ENCODE measurements at places on chromosomes 4 and X. TPM values are rescaled to one million over a fixed set of nuclear protein-coding genes. Genes with fewer than 3 reads are reported as not detected.

GRCh38 chr4:150219841-150220240, 141.6 kb downstream of the DCLK2 start:
- no peak for DNase-seq

DNA sequence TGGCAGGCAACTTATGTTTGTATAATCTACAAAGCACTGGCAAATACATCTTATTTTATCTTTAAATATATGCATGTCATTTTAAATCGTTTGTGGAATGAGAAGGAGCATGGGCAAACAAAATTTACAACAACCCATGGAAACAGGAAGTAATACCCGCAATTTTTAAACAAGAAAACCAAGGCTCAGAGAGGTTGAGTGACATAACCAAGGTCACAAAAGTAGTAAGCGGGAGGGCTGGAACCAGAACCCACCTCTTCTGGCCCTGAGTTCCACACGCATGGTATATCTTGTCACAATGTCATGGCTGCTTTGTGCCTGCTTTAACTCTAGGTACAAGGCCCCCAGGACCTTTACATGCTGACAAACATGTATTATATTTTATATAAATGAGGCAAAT, 52.9 kb downstream of the SLC7A11 start:
- DNase-seq = no peak

The RP2 gene
- 8.5 TPM for polyA plus RNA-seq

The ZNF732 gene
- polyA plus RNA-seq = 0.09 TPM

GRCh38 chr4:164765833-164766232, 11.9 kb downstream of the SMIM31 start:
- no peak for DNase-seq

The NR3C2 gene
- polyA plus RNA-seq = 1.8 TPM

GRCh38 chr4:148477276-148477675, 35.1 kb upstream of the NR3C2 start:
- no peak for DNase-seq

The ZMAT1 gene
- 50.0 TPM for polyA plus RNA-seq

- DNase-seq = no peak
Observed at GRCh38 chrX:130772776-130773143, 130.2 kb downstream of the ENOX2 start.

DNA sequence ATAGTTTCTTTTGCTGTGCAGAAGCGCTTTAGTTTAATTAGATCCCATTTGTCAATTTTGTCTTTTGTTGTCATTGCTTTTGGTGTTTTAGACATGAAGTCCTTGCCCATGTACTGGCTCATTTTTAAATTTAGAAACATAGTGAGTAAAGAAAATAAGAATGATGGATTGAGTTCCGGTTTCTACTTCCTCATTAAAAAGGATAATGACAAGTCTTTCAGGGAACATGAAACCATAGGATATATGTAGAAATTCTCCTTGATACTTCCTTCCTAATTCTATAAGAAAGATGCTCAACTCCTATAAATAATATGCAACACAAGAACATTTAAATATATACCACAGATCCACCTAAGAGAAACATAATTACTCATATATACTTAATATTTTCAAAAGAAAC, 240.9 kb downstream of the BANK1 start:
- DNase-seq = no peak

GRCh38 chr4:183205193-183205592, 106.1 kb downstream of the WWC2 start:
- no peak for DNase-seq

GRCh38 chr4:170306208-170306607, 216.5 kb upstream of the AADAT start:
- no peak for DNase-seq

- DNase-seq = no peak
Observed at GRCh38 chr4:127181001-127181400, 451.8 kb upstream of the INTU start.

- no peak for DNase-seq
Observed at GRCh38 chr4:72665171-72665968, 96.3 kb upstream of the ADAMTS3 start.

DNA sequence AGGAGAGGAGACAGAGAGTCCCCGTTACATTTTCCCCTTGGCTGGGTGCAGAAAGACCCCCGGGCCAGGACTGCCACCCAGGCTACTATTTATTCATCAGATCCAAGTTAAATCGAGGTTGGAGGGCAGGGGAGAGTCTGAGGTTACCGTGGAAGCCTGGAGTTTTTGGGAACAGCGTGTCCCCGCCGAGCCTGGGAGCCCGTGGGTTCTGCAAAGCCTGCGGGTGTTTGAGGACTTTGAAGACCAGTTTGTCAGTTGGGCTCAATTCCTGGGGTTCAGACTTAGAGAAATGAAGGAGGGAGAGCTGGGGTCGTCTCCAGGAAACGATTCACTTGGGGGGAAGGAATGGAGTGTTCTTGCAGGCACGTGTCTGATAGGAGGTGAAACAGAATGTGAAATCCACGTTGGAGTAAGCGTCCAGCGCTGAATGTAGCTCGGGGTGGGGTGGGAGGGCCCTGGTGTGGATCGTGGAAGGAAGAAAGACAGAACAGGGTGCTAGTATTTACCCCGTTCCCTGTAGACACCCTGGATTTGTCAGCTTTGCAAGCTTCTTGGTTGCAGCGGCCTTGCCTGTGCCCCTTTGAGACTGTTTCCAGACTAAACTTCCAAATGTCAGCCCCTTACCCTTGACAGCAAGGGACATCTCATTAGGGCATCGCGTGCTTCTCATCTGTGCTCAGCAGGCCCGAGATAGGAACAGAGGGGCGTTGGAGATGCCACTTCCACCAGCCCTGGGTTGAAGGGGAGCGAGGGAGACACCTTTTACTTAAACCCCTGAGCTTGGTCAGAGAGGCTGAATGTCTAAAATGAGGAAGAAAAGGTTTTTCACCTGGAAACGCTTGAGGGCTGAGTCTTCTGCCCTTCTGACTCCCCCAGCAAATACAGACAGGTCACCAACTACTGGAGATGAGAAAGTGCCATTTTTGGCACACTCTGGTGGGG, 2.7 kb downstream of the SHOX start:
- no peak for DNase-seq

DNA sequence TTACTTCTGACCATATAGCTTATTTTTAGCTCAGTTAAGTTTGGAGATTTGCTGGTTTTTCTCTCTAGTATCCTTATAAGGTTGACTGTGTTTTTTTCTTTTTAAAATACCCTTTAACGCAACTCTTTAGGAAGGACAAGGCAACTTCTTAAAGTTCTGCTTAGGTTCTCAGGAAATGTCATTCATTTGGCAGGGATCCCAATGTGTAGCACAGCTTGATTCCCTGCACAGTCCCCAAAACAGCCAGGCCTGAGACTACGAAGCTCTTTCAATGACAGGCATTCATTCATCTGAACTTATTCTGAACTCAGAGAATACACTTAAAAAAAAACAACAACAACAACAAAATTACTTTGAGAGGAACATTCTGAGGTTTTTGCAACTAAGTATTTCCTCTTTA, 1765.8 kb downstream of the PCDH7 start:
- DNase-seq = no peak

DNA sequence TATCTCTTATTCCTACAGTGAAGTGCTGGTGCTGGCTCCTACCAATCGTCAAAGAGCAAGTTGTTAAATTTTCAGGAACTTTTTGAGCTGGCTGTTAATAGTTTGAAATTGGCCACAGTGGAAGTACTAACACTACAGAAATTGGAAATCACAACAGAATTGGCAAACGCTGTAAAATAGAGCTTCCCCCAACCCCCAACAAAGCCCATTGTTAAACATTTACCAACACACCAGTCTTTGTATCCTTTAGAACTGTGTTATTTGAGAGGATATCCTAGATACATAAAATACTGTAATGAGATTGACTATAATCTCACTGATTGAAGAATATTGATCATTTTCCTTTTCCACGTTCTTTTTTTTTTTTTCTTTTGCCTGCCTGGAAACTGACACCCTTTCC, 37.4 kb downstream of the FAM241A start:
- DNase-seq = no peak

- DNase-seq = no peak
Observed at GRCh38 chr4:146488495-146489174, 33.1 kb downstream of the SLC10A7 start.

DNA sequence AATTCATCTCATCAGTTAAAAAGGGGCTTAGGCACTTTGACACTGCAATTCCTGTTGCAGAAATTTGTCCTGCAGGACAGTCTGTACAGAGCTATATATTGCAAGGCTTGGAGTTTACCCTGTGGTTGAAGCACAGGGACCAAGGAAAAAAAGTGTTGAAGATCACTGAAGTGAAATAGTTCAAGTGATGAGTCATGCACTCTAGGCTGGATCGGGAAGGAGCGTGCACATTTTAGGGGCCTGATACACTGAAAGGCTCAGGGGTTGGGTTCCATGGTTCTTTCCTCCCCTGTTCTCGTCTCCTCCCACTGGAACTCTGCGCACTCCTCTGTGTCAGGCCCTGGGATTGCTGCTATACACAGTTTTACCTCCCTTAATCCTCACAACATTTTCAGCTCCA, 104.9 kb upstream of the ARMCX2 start:
- DNase-seq = no peak

GRCh38 chrX:73944563-73944908, 359.4 kb upstream of the ZCCHC13 start:
- DNase-seq = peak; percentile 34

GRCh38 chrX:103250977-103251376, 4.0 kb downstream of the TCEAL8 start:
- no peak for DNase-seq

The CLIC2 gene
- 27.0 TPM for polyA plus RNA-seq

- no peak for DNase-seq
Observed at GRCh38 chr4:1368421-1369090, 21.5 kb downstream of the UVSSA start.

- no peak for DNase-seq
Observed at GRCh38 chr4:147163311-147163710, 217.6 kb upstream of the TTC29 start.

DNA sequence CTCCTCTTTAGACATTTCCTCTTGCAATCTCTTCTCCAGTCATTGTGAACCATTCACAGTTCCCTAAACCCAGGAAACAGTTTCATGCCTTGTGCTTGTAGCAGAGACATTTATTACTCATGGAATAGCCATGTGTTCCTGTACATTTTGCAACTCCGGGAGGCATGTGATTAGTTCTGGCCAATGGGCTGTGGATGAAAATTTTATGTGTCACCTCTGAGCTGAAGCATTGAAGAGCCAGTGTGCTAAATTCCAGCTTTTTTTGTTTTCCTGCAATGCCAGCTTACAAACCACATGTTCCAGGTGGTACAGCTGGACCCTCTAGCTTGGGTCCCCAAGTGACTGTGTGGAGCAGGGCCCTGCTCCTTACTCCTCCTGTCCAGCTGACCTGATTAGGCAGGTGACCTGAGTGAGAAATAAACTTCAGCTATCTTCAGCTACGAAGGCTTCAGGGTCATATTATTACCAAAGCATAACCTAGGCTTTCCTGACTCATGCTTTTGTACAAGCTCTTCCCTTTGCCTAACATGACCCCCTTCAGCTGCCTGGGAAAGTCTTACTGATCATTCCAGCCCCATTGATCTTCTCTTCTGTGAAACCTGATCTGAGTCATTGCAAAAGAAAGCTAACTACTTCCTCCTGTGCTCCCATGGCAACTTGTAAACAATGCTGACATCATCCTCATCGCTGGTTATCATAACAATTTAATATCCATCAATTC, 200.4 kb downstream of the PTTG2 start:
- DNase-seq = no peak

- DNase-seq = no peak
Observed at GRCh38 chr4:102439812-102440211, 61.3 kb upstream of the NFKB1 start.

The MAGEA4 gene
- not detected for polyA plus RNA-seq

- no peak for DNase-seq
Observed at GRCh38 chrX:39104745-39105144, 303.5 kb downstream of the MID1IP1 start.

DNA sequence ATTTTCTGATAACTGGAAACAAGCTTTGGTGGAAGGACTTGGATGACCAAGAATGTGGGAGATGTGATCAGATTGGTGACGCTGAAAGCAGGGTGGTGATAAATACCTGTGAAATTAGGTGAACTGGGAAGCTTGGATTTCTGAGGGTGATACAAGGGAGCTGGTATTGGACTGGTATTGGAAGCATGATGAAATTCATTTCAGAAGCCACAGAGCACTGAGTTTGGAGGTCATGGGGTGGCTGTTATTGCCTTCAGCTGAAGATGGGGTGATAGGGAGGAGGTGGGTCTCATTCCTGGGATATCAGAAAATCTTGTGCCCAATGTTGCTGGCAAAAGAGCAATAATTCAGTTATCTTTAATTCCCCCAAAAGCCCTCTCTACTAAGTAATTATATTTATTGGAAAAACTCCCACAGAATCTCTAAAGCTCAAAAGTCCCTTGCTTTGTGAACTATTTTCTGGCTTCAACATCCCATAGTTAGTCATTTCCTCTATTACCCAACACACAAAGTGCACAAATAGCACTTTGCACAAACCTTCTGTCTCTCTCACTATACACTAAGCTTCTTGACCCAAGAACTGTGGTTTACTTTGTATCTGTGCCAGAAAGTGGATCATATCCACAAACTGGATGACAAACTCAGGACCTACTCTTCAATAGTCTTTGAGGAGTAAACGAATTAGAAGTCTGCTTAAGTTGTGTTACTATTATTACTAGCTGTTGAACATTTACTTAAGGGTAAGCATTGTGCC, 23.1 kb upstream of the CAMK2D start:
- no peak for DNase-seq

DNA sequence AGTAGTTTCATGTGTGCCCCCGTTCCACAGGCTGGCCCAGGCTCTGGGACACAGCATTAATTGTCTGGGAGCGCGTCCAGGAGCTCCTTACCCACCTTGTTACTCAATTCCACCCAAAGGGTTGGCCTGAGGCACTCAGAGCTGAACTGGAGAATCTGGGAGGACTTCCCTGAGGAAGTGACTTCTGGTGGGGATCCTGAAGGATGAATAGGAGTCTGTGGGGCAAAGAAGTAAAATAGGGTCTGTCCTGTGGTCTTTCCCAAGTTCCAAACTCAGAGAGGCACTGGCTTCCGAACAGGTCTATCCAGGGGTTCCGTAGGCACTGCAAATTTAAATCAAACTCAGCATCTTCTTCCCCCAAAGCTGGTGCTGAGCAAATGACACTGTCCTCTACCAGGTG, 204.3 kb downstream of the AFAP1 start:
- no peak for DNase-seq

DNA sequence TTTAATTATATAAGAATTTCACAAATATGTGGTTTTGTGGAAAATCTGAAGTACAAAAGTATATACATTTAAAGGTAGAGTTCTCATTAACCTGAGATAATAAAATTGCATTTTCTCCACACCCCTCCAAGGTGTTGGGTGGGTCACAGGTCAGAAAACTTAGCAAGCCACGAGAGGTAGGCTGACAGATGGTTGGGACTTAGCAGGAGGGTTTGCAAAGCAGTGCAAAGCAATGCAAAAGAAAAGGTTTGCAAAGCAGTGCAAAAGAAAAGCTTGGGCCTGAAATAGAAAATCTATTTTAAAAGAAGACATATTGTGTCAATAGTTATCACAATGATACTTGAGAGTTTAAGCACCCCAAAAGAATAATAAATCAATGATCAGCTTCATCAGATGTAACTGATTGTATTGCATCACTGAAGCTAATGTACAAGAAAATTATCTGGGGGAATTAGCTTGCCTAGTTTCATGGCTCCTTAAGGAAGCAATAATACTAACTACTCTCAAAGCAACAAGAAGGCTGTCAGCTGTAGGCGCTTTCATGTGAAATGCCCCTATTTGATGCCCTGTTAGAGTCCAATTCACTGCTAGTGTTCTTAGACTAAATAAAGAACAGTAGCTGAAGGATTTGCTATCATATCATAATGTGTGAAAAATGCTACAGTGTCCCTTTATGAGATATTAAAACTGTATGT, 319.5 kb downstream of the KCNIP4 start:
- no peak for DNase-seq

- no peak for DNase-seq
Observed at GRCh38 chr4:87910795-87911194, 64.7 kb upstream of the SPP1 start.

GRCh38 chr4:126611900-126612299, 1020.9 kb upstream of the INTU start:
- DNase-seq = no peak

All from thymus (tissue), 14 donors.